Panc1 (cell line): ENCODE measurements at places on chromosomes 7 and 10. TPM values are rescaled to one million over a fixed set of nuclear protein-coding genes. Genes with fewer than 3 reads are reported as not detected.
A peak's percentile ranks its signal among the peaks of the same experiment; 100 is the strongest.

The PTPRZ1 gene
- 0.05 TPM for total RNA-seq

The MMS19 gene
- 83.3 TPM for total RNA-seq

DNA sequence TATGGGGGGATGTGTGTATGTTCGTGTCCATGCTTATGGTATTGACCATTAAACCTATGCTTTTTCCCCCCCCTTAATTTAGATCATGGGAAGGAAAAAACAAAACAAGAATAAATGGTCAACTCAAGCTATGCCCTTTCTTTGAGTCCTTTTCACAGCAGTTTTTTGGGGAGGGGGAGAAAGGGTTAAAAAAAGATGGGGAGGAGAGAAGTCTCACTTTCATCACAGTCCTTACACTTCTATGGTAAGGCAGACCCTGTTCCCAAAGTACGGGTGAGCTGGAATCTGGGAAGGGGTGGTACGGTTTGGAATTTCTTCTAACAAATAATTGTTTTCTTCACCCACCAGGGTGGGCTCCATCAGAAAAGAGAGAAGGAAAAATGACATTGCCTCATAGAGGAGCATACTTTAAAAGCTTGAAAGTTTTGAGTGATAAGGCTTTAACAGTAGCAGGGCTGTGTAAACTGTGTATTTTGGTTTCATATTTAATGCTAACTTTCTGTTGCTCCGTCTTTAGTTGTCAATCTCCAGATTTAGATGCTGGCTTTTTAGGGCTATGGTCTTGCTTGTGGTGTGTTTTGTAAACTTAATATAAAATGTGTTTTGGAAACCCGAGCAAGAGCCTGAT, 180.1 kb downstream of the TCF7L2 start:
- H3K36me3 ChIP-seq: no peaks in the 10 kb centered on the region
- H3K4me3 ChIP-seq: no peak overlapping the region
- no peak for DNase-seq
- H3K27me3 ChIP-seq: no peaks in the 10 kb centered on the region

DNA sequence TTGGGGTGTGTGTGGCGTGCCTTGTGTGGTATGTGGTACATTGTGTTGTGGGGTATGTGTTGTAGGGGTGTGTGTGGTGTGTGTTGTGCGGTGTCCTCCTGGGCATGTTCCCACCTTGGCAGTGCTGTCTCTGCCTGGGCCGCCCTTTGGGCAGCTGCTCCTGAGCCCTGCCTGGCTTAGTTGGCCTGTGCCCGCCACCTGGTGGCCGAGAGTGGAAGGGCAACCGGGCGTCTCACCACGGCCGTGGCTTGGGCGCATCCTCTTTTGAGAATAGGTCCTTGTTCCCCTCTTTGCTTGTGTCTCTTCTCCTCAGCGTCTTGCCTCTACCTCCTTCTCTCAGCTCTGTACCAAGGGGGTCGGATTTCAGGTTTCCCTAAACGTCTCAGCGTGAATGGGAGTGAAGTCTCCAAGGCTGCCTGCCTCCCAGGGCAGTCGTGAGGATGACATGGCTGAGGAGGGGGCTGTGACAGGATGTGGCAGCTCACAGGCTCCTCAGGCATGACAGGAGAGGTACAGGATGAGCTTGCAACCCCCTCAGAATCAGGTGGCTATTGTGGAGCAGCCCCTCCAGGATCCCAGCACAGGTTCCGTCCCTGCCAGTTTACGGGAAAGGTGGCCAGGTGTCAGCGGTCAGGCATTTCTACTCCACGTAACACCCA, 98.4 kb upstream of the PODXL start:
- no peak overlapping the region for H3K27ac ChIP-seq
- H3K27me3 ChIP-seq: no peaks in the 10 kb centered on the region
- DNase-seq: peak; percentile 64
- no peak overlapping the region for H3K4me3 ChIP-seq

- no peak overlapping the region for H3K27ac ChIP-seq
- no peaks in the 10 kb centered on the region for H3K36me3 ChIP-seq
- H3K4me3 ChIP-seq: no peak overlapping the region
- H3K4me1 ChIP-seq: peaks cover 8% of the 10 kb centered on the region
Measured at GRCh38 chr7:98406827-98407226, 5.9 kb upstream of the BAIAP2L1 start.
